Mesenchymal stem cell (in vitro differentiated cells and primary cell): ENCODE measurements at places on chromosomes 3 and 15.

GRCh38 chr3:51966486-51966885 lies 768 bp downstream of the PCBP4 start:
- DNase-seq = no peak

- peak; percentile 73 for DNase-seq
These were observed 45.2 kb upstream of the RASA2 start for GRCh38 chr3:141441381-141442364.

- DNase-seq = peak; percentile 82
These were observed 365.5 kb downstream of the SHQ1 start for GRCh38 chr3:72482589-72483321.

GRCh38 chr3:126999383-126999782 lies 16.5 kb downstream of the PLXNA1 start:
- DNase-seq = no peak

GRCh38 chr15:37037071-37037655 lies 63.2 kb downstream of the MEIS2 start:
- DNase-seq = no peak

- peak; percentile 93 for DNase-seq
These were observed 34.2 kb upstream of the VPS8 start for GRCh38 chr3:184777566-184778356.
